ENCODE measurements at places on chromosomes 13 and 19. TPM values are rescaled to one million over a fixed set of nuclear protein-coding genes. Genes with fewer than 3 reads are reported as not detected.
A peak's percentile ranks its signal among the peaks of the same experiment; 100 is the strongest.

DNA sequence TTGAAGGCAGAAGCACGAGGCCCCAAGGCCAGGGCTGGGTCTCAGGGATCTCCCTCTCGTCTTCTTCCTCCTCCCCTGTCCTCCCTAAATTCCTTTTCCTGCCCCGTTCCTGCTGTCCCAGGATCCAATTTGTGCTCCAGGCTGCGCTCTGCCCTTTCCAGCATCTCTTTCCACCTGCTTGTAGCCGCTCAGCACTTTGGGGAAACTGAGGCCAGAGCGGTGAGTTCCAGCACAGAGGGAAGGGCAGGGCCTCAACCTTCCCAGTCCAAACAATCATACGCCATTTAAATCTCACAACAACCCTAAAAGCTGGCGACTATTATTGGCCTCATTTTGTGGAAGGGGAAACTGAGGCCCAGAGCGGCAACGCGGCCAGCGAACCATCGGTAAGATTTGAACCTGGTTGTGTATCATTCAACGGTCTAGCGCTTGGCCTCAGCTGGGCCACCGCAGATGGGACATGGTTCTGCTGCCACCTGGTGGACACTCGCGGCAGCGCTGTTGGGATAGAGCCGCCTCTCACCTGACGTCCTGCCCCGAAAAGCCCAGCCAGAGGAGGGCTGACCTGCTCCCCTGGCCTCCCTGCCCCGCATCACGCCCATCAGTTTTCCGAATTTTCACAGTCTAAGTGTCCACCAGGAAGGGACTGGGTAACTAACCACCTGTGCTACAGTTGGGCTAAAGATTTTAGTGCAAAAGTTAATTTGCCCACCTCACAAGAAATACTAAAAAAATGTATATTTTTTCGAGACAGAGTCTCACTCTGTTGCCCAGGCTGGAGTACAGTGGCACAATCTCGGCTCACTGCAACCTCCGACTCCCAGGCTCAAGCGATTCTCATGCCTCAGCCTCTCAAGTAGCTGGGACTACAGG lies 4.2 kb upstream of the RPL18A start:
- DNase-seq, result peak; percentile 61

Gene SIGLEC8
- not detected for total RNA-seq

DNA sequence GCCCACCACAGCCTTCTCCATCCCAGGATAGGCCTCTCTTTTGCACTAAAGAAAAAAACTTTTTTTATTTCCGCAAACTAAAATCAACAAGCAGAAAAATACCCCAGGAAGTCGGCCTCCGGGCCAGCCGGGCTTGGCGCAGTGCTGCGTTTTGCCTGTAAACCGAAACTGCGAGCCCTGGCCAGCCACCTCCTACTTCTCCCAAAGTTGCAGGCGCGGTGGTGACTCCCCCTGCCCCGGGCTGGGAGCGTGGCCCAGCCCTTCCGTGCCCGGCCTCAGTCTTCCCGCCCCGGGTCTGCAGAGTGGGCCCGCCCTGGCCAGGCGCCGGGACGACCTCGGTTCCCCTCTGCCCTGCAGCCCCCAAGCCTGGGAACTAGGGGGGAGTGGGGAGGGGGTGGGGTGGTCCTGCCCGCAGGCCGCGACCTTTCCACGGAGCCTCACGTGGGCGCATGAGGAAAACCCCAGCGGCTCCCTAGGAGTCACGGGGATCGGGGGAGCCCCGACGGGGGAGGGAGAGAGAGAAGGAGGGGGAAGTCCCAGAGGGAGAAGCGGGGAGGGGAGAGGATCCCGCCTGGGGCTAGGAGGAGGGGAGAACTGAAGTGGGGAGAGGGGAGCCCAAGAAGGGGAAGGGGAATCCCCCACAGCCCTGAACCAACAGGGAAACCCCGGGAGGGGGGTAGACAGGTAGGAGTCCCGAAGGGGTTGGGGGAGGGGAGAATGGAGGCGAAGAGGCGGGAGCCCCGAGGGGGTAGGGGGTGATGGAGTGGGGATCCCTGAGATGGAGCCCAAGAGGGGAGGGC lies 3.0 kb downstream of the GADD45B start:
- DNase-seq, result no peak

Gene RINL
- 12.6 TPM for total RNA-seq

DNA sequence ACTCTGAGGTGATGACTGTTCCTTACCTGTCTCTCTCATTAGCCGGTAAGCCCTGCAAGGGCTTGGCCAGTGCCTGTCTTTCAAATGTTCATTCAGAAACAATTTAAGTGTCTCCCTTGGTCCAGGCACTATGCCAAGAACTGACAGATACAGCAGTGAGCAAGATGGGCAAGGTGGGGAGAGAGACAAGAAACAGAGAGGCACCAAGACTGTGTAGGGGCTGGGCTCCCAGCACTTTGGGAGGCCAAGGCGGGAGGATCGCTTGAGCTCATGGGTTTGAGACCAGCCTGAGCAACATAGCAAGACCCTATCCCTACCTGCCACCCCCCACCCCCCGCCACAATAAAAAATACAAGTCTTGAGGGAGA lies 1.3 kb upstream of the CCNE1 start:
- peak; percentile 28 for DNase-seq
